ENCODE measurements at places on chromosomes 4 and X. TPM values are rescaled to one million over a fixed set of nuclear protein-coding genes. Genes with fewer than 3 reads are reported as not detected.

Gene FGF13
- under 0.01 TPM for total RNA-seq

Gene RADX
- total RNA-seq, result 2.5 TPM

Gene CPE
- 294 TPM for total RNA-seq

Gene ADAMTS3
- total RNA-seq, result 5.4 TPM

Gene CTAG2
- not detected for total RNA-seq

Gene GASK1B
- 81.7 TPM for total RNA-seq

Gene CHST7
- total RNA-seq, result 40.8 TPM

Gene GAGE2A
- not detected for total RNA-seq

Gene SLIT2
- total RNA-seq, result 18.6 TPM

Gene SLC10A6
- total RNA-seq, result not detected

Gene HNRNPD
- total RNA-seq, result 13.8 TPM

Gene FSTL5
- not detected for total RNA-seq
